ENCODE measurements at places on chromosomes 1 and 21.

- DNase-seq, result no peak
Observed at GRCh38 chr1:208997726-208998312, 585.7 kb upstream of the CAMK1G start.

DNA sequence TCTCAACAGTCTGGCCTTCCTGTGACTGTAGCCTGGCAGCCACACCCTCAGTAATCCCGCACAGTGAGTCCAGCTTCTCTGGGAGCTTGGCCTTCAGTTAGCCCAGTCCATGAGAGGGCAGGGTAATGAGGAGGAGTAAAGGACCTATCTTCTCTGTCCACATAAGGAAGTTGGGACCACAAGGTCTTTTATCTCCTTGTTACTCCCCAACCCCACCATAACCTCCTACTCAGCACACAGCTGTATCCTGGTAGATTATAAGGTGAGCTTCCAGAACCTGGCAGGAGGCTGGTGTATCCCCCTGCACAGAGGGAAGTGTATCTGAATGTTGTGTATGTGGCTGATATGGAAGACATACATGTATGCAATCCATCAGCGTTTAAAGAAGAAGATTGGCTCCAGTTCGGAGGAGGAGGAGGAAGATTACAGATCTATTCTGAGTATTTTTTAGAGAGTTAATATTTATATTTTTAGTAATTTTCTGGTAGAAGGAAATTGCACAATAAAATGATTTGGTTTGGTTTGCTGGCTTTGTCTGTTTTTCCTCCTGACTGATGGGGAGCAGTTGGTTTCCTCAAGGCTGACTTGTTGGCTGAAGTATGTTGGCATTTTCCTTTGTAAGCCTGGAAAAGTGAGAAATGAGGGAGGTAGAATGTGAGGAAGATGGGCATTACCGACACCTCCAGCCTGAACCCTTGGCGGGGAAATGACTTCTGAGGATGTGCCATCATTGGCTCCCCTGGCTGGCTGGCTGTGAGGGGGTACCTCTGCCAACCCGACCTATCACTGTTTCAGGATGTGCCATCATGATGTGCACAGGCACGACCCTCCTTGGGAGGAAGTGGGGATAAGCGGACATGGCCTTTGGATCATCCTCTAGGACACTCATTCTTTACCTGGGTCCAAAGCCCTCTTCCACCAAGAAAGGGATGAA is 5.0 kb downstream of the C1orf226 start:
- DNase-seq, result no peak

DNA sequence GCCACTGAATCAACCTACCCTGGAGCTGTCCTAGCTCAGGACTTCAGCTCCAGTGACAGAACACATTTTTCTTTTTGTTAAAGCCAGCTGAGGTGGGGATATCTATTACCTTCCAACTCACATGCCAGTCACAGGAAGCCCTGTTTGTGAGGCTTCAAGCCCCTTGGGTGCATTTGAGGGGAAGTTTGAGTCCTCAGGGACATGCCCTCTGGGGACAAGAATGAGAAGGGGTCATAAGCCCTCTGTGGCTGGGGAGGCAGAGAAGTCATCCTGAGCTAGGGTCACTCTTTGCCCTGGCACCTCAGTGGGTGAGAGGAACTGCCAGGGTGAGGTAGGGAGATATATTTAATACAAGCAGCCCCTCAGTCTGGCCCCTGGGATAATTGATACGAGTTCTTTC is 33.5 kb upstream of the CLDN14 start:
- no peak for DNase-seq

DNA sequence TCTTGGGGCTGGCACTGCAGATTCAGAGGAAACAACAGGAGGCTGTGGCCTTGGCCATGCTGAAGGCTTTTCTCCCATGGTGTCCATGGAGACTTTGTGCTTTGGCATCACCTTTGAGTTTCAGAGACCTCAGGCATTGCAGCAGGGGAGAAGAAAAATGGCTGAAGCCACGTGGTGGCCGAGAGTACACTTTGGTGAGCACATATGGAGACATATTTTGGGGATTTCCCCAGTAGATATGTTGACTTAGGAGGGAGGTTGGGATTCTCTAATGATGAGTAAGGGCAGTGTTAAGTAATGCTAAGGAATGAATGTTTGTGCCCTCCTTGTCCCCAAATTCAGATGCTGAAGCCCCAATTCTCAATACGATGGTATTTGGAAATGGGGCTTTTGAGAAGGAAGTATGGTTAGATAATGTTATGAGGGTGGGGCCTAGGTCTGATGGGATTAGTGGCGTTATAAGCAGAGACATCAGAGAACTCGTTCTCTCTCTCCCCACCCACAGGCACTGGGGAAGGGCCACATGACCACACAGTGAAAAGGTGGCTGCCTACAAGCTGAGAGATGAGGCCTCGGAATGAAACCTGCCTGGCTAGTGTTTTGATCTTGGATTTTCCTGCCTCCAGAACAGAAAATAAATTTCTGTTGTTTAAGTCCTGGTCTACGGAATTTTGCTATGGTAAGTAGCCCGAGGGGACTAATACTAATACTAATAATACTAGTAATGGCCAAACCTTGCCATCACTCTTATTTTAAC is 98.6 kb downstream of the TBX19 start:
- no peak for DNase-seq

GRCh38 chr1:21546122-21546825 is 37.1 kb downstream of the ALPL start:
- no peak for DNase-seq

DNA sequence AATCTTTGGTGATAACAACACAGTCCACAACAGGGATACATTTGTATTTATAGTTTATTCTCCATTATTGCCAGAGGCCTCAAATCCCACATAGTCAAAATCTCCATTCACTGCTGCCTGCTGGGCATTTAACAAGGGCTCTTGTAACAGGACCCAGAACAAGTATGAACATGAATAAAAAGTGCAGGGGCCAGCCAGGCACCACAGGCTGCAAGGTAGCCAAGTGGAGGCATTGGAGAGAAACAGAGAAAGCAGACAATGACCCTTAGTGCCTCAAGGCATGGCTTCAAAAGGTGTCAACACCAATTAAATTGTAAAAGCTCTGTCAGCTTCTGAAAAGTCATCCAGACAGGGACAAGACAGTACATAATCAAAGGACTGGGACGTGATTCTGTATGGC is 116.8 kb downstream of the ATP6V1G3 start:
- DNase-seq, result no peak

DNA sequence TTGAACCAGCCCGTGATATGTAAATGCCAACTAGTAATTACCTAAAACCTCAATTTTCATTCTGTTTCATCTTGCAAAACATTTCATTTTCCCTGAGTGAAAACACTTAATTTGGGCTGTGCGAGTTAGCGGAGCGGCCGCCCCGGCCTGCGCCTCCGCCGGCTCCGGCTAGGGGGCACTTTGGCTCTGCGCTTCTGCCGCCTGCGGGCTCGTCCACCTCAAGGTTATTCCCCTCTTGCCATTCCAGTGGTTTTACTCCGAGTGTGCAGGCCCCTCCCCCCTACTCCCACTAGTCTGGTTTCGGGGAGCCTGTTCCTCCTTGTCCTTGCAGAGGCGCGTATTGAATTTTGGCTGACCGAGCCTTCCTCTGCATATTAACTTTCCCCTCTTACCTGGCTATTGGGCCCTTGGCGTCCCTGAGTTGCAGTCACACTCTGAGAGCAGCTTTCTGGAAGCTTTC is 55.6 kb downstream of the PEX14 start:
- no peak for DNase-seq

DNA sequence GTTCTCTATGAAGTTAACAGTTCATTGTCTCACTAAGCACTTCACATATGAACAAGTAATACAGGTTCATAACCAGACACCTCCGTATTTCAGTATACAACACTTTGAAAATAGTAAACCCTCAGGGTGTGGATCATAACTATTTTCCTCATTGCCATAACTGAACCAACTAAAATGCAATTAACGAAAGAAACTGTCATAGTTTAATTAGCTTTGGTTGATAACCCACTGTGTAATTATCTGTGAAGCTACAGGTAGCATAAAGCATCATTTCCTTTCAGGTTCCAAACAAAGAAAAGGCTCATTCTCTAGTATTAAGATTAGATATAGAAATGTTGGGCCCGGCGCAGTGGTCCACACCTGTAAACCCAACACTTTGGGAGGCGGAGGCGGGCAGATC is 58.5 kb downstream of the EIF4G3 start:
- no peak for DNase-seq

- DNase-seq, result no peak
Observed at GRCh38 chr1:231139125-231139649, 22.7 kb upstream of the TRIM67 start.

DNA sequence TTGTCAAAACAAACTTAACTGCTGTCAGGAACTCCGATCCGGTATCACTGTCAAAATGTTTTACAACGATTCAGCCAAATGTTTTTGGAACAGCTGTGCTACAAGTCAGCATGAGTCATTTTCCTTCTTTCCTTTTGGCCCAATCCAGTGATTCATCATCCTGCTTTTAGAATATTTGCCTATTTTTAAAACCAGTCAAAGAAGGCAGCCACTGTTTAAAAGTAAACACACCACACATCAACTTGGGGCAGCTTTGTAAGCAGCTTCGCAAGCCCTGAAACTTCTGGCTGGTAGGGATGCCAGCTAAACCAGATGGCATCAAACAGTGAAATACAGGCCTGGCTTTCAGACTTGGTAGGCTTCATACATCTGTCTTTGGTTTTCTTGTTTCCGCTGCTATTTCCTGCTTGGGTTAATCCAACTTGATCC is 14.9 kb downstream of the MAP3K7CL start:
- DNase-seq, result no peak

- peak; percentile 94 for DNase-seq
Observed at GRCh38 chr1:34865981-34866761, 6.6 kb upstream of the SMIM12 start.

- no peak for DNase-seq
Observed at GRCh38 chr1:15358565-15359133, 51.0 kb upstream of the EFHD2 start.

DNA sequence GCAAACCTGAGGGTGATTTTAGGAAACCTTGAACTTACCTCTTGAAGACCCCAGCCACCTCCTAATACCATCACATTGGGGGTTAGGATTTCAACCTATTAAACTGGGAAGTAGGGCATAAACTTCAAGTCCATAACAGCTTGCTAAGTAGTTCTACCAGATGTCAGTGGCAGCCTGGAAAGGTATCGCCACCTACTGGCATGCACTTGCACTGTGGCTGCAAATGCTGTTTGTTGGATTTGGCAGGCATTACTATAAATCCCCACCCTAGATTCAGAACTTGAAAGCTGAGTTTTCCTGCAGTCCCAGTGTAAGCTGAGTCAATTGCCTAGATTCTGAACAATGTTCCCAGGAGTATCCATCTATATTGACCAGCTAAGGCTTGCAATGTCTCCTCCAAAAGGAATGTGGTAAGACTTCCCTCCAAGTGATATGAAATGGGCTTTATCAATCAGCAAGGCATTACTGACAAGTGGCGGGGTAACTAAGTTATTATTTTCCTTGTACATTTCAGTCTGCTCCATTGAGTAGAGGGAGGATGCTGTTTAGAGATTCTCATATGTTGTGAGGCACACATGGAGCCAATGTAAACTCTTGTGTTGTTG is 474.5 kb downstream of the PTPRC start:
- DNase-seq, result peak; percentile 12

DNA sequence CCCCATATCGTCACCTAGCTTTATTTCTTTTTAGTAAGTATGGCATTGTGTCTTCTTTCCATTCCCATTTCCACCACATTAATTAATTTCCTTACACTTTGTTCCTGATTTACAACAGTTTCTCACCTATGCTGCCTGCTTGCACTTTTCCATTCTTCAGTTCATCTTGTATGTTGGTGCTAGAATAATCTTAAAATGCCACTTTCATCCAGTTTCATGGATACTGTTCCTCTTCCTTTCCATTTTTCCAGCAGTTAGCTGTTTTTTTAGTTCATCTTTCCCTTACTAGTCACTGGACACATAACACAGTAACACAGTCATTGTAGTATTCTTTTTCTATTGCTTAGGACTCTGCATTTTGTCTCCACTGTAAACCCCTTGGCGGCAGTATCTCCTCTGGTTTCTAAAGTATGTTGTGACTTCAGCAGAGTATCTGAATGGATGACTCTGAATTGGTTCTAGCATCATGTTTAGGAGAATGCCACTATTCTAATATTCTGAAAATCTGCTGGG is 2.1 kb downstream of the CDC7 start:
- no peak for DNase-seq

- no peak for DNase-seq
Observed at GRCh38 chr1:119006406-119007279, 18.5 kb upstream of the TBX15 start.

DNA sequence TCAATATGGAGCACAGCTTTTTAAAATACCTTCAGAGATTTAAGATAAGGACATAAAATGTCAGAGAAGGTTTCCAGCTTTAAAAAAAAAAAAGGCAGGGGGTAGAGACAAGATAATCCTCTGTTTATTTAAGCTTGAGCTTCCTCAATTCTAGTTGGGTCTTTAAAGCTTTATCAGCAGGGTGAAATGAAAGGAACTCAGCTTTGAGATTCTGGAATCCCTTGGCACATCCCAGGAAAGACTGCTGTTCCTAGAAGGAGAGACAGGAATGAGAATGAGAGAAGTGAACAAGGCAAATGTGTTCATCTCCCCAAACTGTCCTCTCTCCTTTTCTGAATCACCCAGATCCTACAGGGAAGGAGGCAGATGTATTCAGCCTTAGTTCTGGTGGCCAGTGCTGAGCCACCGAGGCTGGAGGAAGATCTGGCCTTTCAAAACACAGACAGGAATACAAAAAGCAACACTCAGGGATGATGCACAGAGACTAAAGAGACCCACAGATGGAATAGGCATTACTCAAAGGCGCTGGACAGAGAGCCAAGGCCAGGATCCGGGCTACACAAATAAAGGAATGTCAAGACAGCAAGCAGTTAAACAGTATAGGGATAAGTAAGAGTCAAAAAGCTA is 385.8 kb upstream of the DUSP10 start:
- no peak for DNase-seq

DNA sequence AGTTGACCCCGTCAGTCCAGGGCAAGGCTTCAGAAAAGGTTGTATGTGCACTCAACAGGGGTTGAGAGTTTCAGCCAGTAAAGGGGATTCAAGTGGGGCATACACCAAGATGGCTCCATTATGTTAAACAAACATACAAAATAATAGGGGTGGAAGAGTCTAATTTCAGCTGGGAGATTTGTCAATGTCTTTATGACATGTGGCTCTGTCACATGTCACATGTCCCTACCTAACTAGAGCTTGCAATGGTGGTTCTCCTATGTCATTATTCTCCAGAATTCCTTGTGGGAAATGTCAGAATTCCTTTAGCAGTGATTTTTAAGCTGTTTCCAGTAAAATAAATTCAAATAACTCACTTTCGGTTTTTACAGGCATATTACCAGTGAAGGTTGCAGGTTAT is 392.0 kb upstream of the ADGRL4 start:
- DNase-seq, result no peak

DNA sequence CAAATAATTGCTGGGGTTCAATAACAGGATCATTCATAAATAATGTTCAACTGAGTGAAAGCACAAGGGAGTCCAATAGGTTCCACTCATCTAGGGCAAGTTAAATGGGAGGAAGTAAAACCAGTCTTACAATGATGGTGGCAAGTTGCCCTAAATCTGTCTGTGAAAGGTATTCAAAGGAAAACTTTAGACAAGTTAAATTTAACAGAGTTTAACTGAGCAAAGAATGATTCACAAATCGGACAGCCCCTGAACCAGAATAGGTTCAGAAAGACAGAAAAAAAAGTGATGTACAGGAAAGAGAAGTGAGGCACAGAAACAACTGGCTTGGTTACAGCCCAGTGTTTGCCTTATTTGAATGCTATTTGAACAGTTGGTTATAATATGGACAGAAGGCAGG is 183.5 kb upstream of the ADGRL4 start:
- DNase-seq, result no peak

All from stimulated activated CD4-positive, alpha-beta T cell treated with anti-CD3 and anti-CD28 coated beads, Interleukin-1b, Interleukin-23, amount 100 ng/mL, for 24 hours (primary cell).